ENCODE measurements at places on chromosomes 4 and X. TPM values are rescaled to one million over a fixed set of nuclear protein-coding genes. Genes with fewer than 3 reads are reported as not detected.

Gene NXT2
- 6.7 TPM for total RNA-seq

Gene CENPI
- 2.2 TPM for total RNA-seq

Gene MAGEC1
- total RNA-seq: not detected

Gene MAGEC3
- total RNA-seq: not detected

Gene FABP2
- not detected for total RNA-seq

Gene MAGEB17
- not detected for total RNA-seq

Gene GPR173
- total RNA-seq: 1.7 TPM

Gene RAI2
- total RNA-seq: 0.64 TPM

Gene SPANXA2
- not detected for total RNA-seq

Gene TRIM61
- not detected for total RNA-seq

Gene LGI2
- not detected for total RNA-seq

Gene ZNF630
- 2.1 TPM for total RNA-seq

Gene UGT2B11
- total RNA-seq: not detected

Gene CCNB3
- 1.1 TPM for total RNA-seq

- peak; percentile 16 for DNase-seq
Observed at GRCh38 chr4:15035159-15035558, 32.9 kb downstream of the CPEB2 start.

DNA sequence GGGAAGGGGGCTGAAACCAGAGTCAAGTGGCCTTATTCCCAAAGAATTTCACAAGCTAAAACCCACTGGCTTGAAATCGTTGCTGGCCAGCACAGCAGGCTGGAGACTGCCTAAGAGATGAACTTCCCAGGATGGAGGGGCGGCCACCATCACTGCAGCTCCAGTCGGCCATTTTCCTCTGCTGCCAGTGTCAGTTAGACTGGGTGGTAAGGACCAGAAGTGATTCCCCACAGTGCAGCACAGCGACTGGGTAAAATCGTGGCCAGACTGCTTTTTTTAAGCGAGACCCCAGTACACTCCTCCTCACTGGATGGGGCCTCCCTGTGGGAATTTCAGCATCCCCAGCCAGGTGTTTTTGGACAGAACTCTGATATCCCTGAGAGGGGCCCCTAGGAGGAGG is 428.0 kb downstream of the SPIN4 start:
- DNase-seq: no peak

- DNase-seq: peak; percentile 82
Observed at GRCh38 chrX:136496764-136497555, 432 bp upstream of the HTATSF1 start.

DNA sequence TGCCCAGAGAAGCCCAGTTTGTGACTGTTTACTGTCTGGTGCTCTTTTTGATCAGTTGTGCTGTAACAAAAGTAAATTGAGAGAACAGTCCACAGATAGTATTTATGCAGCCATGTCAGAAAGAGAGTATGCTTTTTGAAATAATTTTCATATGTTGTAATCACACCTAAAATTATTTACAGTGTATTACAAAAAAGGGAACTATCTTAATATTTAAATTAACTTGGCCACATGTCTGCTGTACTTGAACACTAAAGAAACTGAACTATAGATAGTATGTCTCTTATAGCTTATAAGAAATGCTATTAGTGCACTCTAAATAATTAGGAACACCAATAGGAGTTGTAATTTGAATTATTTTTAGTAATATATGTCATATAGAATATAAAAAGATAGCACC is 30.2 kb downstream of the KIAA0232 start:
- no peak for DNase-seq

- peak; percentile 16 for DNase-seq
Observed at GRCh38 chr4:85783483-85783882, 308.5 kb downstream of the ARHGAP24 start.

- DNase-seq: no peak
Observed at GRCh38 chr4:83392562-83392961, 57.9 kb upstream of the HPSE start.

DNA sequence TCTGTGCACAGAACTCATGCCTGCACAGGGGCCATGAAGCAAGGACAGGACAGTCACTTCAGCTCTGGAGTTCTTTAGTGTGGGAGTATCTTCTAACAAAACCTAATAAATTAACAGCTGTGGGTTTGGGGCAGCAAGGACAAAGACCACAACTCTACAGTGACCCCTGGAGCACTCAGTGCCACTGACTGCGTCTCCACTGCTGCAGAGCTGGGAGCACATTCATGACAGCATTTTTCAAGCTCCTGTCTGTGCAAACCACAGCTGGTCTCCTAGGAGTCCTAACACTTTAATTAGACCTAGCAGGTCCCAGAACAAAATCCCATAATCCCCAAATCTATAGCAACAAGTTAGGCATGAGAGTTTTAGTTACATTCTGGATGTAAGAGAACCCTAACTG is 76.5 kb downstream of the RTL9 start:
- DNase-seq: no peak

DNA sequence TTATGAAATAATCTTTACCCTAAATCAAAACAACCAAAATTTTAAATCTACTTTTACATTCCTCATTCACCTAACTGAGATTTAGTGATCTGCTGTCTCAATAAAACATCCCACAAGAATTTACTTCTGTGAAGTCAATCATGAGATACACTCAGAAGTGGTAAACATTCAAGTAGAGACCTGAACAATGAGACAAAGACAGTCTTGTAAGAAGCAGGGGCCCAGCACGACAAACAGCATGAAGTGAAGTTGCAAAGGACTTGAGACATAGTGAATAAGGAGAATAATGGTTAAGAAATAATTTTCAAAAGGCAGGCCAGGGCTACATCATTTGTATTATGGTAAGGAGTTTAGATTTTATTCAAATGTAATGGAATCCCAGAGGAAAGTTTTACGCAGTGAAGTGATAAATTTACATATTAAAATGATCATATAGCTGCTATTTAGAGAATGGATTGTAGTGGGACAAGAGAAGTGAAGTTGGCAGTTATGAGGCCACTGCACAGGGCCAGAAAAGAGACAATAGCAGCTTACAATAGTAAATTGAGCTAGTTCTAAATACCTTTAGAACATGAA is 101.9 kb downstream of the MAB21L2 start:
- DNase-seq: peak; percentile 80

DNA sequence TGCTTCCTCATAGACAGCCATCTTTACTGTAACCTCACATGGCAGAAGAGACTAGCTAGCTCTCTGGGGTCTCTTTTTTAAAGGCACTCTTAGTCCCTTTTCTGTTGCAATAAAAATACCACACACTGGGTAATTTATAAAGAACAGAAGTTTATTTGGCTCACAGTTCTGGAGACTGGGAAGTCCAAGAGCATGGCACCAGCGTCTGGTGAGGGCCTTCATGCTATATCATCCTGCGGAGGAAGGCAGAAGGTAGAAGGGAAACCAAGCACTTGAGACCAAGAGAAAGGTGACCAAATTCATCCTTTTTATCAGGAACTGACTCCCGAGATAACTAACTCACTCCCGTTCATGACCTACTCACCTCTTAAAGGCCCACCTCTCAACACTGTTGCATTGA is 5.4 kb upstream of the ANXA5 start:
- DNase-seq: no peak

GRCh38 chrX:154519389-154519788 is 3.4 kb upstream of the FAM3A start:
- no peak for DNase-seq

GRCh38 chrX:46311581-46312120 is 233.6 kb downstream of the ZNF674 start:
- DNase-seq: no peak

DNA sequence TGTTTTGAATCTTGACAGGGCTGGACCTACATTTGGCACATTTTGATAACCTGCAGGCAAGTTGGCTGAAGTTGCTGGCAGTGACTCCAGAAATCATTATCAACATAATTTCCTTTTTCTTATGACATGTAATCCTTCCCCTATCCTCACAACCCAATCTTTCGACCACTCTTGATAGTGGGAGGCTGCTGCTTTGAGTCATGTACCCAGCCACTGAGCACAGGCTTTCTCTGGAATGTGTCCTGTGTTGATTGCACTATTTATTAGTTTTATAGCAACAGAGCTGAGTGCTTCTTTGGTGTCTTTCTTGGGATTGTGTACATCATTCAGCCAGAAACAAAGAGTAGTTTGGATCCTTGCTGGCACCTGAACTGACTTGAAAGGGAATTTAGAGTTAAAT is 183.1 kb upstream of the LEF1 start:
- no peak for DNase-seq

DNA sequence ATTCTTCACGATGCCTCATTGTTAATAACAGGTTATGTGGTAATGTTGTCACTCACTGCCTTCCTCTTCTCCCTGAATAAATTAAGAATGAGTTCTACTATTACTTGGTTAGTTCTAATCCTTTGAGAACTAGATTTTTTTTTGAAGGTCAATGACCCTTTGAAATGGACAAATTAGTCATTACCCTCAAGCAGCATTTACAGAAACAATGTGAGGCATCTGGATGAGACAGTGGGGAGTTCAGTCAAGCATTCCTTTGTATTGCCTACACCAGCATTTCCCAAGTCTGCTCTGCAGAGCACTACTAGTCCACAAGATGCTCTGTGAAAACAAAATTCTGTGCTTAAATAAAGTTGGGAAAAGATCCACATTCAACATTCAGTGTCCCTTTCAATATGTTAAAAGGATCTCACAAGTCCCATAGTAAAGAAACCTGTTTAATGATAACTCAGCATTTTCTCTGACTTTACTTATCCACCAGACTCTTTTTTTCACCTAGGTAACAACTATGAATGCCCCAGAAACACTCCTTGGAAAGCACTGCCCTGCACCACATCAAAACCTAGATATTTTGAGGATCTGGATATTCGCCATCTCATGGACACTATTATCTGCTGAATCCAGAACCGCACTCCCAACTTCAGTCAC is 60.6 kb downstream of the CHRDL1 start:
- peak; percentile 69 for DNase-seq

GRCh38 chrX:94361241-94361640 is 687.2 kb downstream of the FAM133A start:
- DNase-seq: peak; percentile 36

DNA sequence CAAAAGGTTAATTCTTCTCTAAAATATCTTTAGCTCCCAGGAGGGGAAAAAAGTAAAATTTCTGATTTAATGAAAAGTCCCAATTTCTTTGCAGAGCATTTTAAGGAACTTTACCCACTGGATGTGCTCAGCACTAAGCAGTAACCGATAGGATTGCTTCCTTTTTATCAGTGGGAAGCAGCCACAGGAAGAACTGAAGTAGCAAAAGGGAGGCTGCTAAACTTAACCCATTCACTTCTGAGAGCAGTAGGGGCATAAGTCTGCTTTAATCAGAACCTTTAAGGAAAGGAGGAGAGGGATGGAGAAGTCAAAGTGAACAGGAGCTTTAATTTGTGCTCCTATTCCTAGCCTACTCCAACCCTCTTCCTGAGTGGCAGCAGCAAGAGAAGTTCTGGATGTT is at the start of gene F8:
TSS of gene F8 (minus strand) at position 139 of the 400 bp plus-strand sequence. CDS start 171 bp downstream, outside the sequence.
- no peak for DNase-seq

GRCh38 chr4:159141193-159141592 is 38.3 kb downstream of the RAPGEF2 start:
- no peak for DNase-seq

GRCh38 chr4:70630162-70630561 is 1.6 kb downstream of the ENAM start:
- no peak for DNase-seq

- DNase-seq: no peak
Observed at GRCh38 chr4:114691865-114692264, 93.3 kb downstream of the UGT8 start.

GRCh38 chr4:171157462-171158082 is 655.6 kb upstream of the GALNTL6 start:
- DNase-seq: no peak

GRCh38 chr4:73103799-73104503 is 34.4 kb upstream of the COX18 start:
- DNase-seq: no peak

Measured in mammary epithelial cell (primary cell).